ENCODE measurements at places on chromosomes 1 and 21.

- DNase-seq = no peak
These were observed 167.9 kb downstream of the KIF26B start for GRCh38 chr1:245322673-245323072.

DNA sequence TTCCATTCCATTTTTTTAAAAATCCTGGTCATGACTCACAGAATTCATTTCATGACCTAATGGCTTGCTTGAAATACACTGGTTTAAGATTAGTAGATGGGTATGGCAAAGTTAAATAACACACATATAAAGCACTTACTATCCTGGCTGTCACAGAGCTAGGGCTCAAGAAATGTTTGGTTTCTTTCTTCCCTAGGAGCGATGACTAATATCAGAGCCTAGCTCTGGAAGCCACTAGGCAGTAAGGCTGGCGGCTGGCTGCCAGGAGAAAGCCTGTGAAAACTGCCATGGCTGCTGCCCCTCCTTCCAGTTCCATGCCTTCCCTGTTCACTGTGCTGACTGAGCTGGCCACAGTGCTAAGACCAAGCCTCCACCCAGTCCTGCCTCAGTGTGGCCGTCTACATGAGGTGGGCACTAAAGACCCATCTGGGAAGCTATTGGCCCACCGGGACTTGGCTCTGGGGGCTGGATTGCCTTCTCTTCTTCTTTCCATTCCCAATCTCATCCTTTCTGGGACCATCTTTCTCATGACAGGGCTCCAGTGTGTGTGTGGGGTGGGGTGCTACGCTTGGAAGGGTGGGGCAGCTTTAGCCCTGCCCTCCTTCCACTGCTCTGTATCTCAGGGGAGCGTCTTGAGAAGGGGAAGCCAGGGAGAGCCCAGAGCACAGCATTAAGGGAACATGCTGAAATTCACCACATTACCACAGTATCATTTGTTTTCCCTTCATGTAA is 10.8 kb upstream of the ASCL5 start:
- DNase-seq = no peak

- DNase-seq = no peak
These were observed 111.2 kb downstream of the SPAG17 start for GRCh38 chr1:118073648-118074435.

GRCh38 chr1:109664671-109665070 is 3.2 kb upstream of the GSTM2 start:
- DNase-seq = no peak

- DNase-seq = no peak
These were observed 250.2 kb downstream of the LTN1 start for GRCh38 chr21:28742527-28742926.

- DNase-seq = no peak
These were observed 134.1 kb upstream of the VAMP3 start for GRCh38 chr1:7636795-7637526.
